ENCODE measurements at places on chromosomes 4 and X. TPM values are rescaled to one million over a fixed set of nuclear protein-coding genes. Genes with fewer than 3 reads are reported as not detected.

The NAP1L2 gene
- total RNA-seq: 7.2 TPM

The EDNRA gene
- 9.3 TPM for total RNA-seq

The HSFX4 gene
- total RNA-seq: not detected

The PAGE5 gene
- total RNA-seq: not detected

The RHOXF2 gene
- not detected for total RNA-seq

The SYTL5 gene
- total RNA-seq: 8.4 TPM

The ACE2 gene
- total RNA-seq: not detected

The PRMT9 gene
- 9.0 TPM for total RNA-seq

The SPACA5 gene
- total RNA-seq: not detected

The MGST2 gene
- total RNA-seq: 16.5 TPM

The STIM2 gene
- total RNA-seq: 18.4 TPM

The GABRQ gene
- 0.43 TPM for total RNA-seq

The DRD5 gene
- not detected for total RNA-seq

The PDGFRA gene
- total RNA-seq: 9.2 TPM

The SLC38A5 gene
- 51.6 TPM for total RNA-seq

The GNRHR gene
- not detected for total RNA-seq

The SLC2A9 gene
- 0.62 TPM for total RNA-seq

The CASP3 gene
- total RNA-seq: 44.8 TPM

The MAGEC1 gene
- total RNA-seq: not detected

The NPY2R gene
- not detected for total RNA-seq

The CFAP47 gene
- not detected for total RNA-seq

The CXCL11 gene
- 5.8 TPM for total RNA-seq

The MAGEB18 gene
- total RNA-seq: not detected

The BTC gene
- total RNA-seq: 0.20 TPM

The HERC5 gene
- total RNA-seq: 23.0 TPM

The ANKRD17 gene
- 91.9 TPM for total RNA-seq

The SPARCL1 gene
- total RNA-seq: 0.34 TPM

The TMEM154 gene
- total RNA-seq: 13.2 TPM

The MAGEC2 gene
- not detected for total RNA-seq

The SLITRK4 gene
- total RNA-seq: 3.7 TPM

The WNK3 gene
- 6.2 TPM for total RNA-seq

The LONRF3 gene
- 0.19 TPM for total RNA-seq

The FBXO8 gene
- 11.9 TPM for total RNA-seq

The CTAG2 gene
- not detected for total RNA-seq

The TMEM255A gene
- 4.6 TPM for total RNA-seq

The SMIM10 gene
- total RNA-seq: 1.2 TPM

The MAGEC3 gene
- total RNA-seq: not detected

The ADH1A gene
- not detected for total RNA-seq

The TBC1D9 gene
- 31.6 TPM for total RNA-seq

The WDR1 gene
- total RNA-seq: 620 TPM

The PPP1R3F gene
- total RNA-seq: 5.6 TPM

The EGFL6 gene
- not detected for total RNA-seq

The WFS1 gene
- total RNA-seq: 39.0 TPM

The STAG2 gene
- 51.2 TPM for total RNA-seq

The GSX2 gene
- 1.1 TPM for total RNA-seq

The PTTG2 gene
- not detected for total RNA-seq

The PDCL2 gene
- total RNA-seq: not detected

The VCX3A gene
- total RNA-seq: not detected

The POU3F4 gene
- 0.31 TPM for total RNA-seq
